ENCODE measurements at places on chromosomes 11 and 22. TPM values are rescaled to one million over a fixed set of nuclear protein-coding genes. Genes with fewer than 3 reads are reported as not detected.
A peak's percentile ranks its signal among the peaks of the same experiment; 100 is the strongest.

DNA sequence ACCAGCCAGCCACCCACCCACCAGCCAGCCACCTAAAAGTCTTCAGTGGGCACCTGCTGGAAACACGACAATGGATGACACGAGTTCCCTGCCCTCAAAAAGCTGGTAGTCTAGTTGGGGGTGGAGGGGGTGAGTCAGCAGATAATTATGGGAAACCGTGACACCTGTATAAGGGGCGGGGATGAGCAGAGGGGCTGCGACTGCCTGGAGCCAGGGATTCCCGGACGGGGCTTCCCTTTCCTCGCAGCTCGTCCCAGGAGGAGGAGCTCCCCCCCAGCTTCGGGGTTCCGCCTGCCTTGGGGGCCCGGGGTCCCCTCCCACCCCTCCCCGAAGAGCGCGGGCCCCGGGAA lies 2.3 kb upstream of the RTN4RL2 start:
- DNase-seq: no peak

DNA sequence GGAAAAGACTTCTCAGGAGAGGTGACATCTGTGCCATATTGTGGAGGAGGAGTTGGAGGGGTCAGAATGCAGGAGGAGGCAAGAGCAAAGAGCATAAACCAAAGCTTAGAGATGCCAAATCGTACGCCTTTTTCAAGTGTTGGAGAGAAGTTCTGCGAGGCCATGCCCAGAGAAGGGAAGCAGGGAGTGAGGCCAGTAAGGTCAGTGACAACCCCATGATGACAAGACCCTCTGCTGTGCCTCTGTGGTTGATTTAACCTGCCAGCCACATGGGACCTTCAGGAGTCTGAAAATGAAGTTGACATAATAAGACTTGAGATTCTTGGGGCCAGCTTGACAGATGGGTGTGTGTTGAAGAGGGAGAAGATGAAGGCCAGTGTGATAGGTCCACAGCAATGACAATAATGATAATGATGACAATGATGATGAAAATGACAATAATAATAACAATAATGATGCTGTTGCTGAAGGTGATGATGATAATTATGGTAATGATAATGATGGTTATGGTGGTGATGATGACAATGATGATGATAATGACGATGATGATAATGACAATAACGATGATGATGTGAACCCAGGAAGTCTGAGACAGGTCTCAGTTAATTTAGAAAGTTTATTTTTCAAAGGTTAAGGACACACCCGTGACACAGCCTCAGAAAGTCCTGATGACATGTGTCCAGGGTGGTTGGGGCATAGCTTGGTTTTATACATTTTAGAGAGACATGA lies 152.6 kb upstream of the B3GAT1 start:
- DNase-seq: no peak

DNA sequence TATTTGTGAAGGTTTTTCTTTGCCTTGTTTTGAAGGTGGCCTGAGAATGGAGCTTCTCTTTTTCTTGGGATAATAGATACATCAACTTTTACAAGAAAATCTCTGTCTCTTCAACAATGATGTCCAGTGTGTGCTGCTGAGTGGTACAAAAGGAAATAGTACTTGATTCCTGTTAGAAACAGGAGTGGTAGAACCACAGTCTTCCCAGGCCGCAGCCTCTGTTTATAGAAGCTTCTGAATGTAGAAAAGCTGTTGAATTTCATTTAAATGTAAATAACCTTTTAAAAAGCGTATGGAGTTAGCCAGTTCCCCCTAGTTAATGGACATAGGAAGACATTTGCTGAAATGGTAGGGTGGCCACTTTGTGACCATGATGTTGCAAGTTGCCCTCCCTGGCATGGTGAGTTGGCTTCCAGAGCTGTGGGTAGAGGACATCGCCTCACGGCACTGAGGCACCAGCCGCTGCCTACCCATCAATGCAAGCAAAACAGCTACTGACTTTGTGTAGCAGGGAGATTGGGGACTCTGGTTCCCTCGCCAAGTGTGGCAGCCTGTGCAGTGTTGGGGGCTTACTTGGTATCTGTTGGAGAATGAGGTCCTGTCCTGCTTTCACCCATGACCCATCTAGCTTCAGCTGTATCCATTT lies 31.6 kb downstream of the C11orf91 start:
- no peak for DNase-seq

- no peak for DNase-seq
Measured at GRCh38 chr22:37739611-37740049, 42.8 kb downstream of the TRIOBP start.

GRCh38 chr22:36191106-36191836 lies 10.3 kb downstream of the APOL4 start:
- DNase-seq: peak; percentile 79

GRCh38 chr11:35419184-35419829 lies at the start of gene SLC1A2:
Gene SLC1A2, minus strand, starts transcription at chr11:35419558. Its CDS starts 592 bp downstream, at chr11:35418966.
- DNase-seq: no peak

DNA sequence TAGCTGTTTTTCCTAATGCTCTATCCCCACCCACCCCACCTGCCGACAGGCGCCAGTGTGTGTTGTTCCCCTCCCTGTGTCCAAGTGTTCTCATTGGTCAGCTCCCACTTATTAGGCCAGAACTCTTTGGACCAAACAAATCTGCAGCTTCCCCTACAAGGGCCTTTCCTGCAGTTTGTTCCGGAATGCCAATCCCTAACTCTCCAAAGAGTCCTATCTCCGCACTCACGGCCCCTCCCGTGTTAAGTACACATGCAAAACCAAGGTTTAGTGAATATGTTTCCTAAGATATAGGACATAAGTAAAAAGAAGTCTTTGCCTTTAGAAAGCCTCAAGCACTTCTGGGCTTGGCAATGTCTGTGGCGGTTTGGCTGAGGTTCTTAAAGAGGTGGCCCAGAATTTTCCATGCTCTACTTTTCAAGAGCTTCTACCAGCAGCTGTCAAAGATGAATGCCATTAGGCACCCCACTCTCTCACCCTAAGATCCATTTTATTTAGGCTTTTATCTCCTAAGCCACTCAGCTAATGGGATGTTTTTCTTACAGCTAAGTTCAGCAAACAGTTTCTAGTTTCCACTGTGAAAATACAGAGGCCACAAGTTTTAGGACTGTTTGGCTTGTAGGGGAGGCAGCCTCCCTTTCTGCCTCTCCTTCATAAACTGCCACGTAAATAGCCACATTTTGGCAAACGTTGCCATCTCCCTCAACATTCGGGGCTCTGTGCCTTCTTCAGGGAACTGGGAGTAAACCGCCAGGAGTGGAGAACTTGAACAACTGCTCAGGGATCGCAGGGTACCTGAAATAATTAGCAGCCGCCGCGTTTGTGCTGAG lies 1.6 kb downstream of the CD59 start:
- no peak for DNase-seq

DNA sequence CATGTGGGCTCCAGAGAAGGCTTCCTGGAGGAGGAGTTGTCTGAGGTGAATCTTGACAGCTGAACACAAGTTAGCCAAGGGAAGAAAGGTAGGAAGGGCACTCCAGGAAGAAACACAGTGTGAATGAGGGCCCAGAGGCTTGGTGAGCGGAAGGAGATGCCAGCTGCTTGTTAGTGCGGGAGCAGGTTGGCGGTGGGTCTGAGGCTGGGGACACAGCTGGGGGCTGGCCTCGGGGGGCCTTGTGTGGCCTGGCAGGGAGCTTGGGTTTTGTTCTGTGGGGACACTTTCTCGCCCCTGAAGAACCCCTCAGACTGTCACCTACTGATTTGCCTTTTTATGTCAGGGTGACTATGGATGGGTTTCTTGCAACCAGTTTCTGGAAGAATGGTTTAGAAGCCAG lies 160.0 kb downstream of the ST3GAL4 start:
- DNase-seq: no peak

DNA sequence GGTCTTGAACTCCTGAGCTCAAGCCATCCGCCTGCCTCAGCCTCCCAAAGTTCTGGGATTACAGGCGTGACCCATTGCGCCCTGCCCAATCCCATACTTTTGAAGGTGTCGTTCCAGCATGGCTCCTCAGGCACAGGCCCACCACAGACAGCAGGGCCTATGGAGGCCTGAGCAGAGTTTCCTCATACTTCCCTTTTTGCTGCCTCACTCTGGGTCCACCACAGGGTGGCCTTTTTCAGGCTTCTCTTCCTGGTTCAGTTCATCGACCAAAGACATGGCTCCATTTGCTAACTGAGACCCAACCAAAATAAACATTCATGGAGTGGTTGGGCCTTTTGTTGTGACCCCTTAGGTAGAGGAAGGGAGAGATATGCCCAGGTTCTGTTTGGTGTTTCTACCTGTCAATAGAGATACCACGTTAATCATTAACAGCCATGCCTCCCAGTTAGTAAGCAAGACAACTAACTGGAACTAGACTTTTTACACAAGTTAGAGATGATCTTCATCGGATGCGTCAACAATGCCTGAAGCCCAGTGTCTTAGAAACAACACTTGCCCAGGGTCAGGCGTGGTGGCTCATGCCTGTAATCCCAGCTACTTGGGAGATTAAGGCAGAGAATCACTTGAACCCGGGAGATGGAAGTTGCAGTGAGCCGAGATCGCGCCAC lies 35.1 kb downstream of the TRIOBP start:
- no peak for DNase-seq

- DNase-seq: no peak
Measured at GRCh38 chr11:724049-724777, 18.2 kb downstream of the EPS8L2 start.

Gene DEPDC7
- total RNA-seq: 2.4 TPM

DNA sequence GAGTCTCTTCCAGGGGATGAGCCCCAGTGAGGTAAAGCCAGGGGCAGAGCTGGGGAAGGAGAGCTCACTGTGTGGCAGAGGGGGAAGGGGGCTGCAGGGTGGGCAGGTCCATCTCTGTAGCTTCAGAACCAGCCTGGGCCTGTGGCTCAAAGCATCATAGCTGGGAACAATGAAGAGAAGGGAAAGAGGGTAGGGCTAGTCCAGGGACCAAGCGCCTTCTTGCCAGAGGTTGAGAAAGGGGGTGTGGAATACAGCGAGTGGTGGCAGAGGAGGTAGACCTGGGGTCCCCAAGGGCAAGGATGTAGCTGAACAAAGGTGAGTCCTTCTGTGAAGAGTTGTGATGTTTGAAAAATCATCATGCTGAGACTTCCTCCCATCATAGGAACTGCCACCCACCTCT lies 1.2 kb upstream of the PLA2G3 start:
- DNase-seq: no peak

Gene CFAP300
- total RNA-seq: 8.2 TPM

DNA sequence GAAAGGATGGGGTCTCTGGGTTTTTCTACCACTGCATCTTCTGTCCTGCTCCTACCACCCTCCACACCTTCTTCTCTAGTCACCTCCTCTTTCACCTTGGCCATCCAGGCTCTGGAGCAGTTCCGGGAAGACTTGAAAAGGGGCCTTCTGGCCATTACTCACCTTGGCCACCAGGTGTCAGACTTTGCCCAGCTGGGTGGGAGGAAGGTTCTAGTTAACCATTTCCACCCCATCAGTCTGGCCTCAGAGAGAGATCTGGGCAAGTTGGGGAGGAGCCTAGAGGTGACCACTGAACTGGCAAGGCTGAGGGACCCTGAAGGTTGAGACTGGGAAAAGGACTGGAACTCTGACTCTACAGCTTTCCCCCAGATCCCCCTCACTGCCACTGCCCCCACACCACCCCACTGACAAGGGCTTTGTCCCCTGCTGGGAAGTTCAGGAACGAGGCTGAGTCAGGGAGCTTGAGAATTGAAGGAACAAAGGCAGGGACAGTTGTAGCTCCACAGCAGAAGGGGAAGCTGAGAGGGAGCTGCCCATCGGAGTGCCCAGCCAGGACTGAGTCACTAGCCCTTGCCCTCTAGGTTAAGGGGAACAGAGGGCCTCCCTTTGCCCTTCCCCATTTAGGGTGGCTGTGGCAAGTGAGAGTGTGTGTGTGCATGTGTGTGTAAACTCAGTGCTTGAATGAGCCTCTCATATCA lies 3.7 kb upstream of the POLD4 start:
- peak; percentile 91 for DNase-seq
